ENCODE measurements at places on chromosomes 4 and X.

GRCh38 chrX:122703762-122704161 is 480.3 kb upstream of the GRIA3 start:
- DNase-seq: no peak

GRCh38 chr4:178738026-178738425 is 1295.8 kb upstream of the AGA start:
- DNase-seq: no peak

DNA sequence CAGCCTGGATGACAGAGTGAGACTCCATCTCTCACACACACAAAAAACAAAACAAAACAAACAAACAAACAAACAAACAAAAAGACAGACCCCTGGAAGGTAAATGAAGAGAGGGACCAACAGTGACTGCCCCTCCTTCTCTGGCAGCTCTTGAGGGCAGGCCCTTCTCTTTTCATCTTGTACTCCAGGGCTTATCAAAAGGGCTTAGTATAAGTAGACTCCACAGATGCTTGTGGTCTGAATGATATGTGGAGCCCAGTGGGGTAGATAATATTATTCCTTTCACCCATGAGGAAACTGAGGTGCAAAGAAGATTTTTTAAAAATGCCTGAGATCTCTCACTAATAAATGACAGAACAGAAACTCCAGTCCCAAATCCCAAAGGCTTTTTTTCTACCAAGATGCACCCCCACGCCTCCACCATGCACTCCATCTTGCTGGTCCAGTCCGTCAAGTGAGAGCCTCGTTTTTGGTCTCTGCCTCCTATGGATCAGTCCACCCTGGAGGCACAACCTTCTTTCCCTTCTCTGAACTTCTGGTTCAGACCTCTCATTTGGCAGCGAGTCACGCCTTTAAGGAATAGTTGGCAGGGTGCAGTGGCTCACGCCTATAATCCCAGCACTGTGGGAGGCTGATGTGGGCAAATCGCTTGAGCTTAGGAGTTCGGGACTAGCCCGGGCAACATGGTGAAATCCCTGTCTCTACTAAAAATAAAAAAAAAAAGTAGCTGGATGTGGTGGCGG is 17.0 kb upstream of the CHRNA9 start:
- DNase-seq: no peak

DNA sequence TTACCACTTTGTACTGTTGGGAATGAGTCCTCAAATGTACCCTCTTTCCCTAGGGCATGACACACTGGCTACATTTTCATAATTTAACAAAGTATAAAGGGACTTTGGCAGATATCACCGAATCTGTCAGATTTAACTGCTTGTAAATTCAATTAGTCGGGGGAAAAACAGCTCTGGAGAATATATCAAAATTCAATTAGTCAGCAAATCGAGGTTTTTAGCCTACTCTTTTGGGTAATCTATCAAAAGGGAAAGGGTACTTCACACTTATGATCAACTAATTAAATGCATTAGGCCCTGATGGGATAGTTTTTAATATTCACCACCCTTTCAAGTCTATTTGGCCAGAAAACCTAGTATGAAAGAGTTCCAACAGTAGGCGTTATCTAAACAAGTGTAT is 141.0 kb downstream of the IL1RAPL2 start:
- no peak for DNase-seq

Measured in activated CD4-positive, alpha-beta T cell treated with anti-CD3 and anti-CD28 coated beads for 24 hours (primary cell).